ENCODE measurements at places on chromosomes 7 and 10.

DNA sequence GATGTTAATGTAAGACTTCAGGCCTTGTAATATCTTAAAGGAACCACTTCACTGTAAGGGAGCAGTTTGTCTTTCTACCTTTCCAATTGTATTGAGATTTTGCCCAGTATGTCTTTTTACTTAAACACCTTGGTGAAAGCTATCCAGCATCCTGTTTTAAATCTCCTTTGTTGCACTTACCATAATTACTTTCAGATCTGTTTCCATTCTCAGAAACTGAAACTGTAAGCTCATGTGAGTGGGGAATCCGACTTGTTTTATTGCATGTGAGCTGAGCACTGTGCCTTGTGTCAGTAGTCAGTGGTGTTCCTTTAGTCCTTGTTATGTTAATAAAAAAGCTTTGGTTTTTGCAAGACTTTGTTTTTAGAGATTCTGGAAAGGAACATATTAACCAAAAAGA, 42.2 kb downstream of the BMPR1A start:
- DNase-seq = no peak

GRCh38 chr10:67269828-67270227, 344.0 kb downstream of the LRRTM3 start:
- DNase-seq = no peak

DNA sequence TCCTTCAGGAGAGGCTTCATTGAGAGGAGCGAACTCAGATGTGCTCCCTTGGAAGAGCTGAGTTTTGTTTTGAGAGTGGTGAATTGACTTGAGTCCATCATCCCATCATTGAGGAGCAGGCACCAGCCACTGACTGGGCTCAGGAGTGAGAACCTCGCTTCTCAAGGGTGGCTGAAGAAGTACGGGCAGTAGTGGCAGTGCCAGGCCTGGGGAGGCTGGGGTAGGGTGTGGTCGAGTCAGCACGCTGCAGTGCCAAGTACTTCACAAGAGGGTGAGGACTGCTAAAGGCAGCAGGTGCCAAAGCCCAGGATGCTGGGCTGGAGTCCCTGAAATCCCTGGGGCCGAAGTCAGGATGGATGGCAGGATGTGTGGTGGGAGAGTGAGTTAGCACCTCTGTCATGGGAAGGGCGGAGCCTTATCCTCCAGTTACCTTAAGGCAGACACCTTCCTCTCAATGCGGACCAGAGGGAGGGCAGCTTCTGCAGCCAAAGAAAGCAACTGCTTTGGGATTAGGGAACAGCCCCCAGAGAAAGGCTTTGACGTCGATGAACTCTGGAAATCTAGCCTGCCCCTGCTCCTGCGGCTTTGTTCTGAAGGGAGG, 210.3 kb downstream of the CAMK1D start:
- no peak for DNase-seq

- no peak for DNase-seq
These were observed 4.7 kb upstream of the ZYX start for GRCh38 chr7:143376396-143376795.

DNA sequence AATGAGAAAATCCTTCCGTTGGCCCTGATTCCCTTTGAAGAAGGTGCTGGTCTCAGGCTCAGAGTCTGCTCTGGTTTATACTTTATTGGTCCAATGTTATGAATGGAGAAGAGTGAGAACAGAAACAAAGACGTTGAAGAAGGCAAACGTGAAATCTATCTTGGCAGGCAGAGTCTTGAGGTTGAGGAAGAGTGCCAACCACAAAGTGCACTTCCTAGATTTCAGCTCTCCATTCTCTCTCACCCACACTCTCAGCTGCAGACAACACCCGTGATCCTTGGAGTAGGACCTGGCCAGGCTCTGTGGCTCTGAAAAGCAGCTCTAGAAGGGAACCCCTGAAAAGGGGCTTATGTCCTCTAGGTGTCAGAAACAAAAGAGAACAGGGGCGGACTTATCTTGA, 128.9 kb upstream of the PLXNA4 start:
- no peak for DNase-seq
